ENCODE measurements at places on chromosomes 1 and 21.

- DNase-seq = no peak
Observed at GRCh38 chr1:44036409-44037139, 5.3 kb upstream of the SLC6A9 start.

GRCh38 chr1:22268327-22268726 lies 125.4 kb upstream of the WNT4 start:
- no peak for DNase-seq

- DNase-seq = no peak
Observed at GRCh38 chr1:174740249-174740968, 259.3 kb upstream of the CACYBP start.

- peak; percentile 29 for DNase-seq
Observed at GRCh38 chr1:76782809-76783208, 84.5 kb upstream of the ST6GALNAC5 start.

GRCh38 chr21:37848721-37849490 lies 67.4 kb downstream of the KCNJ6 start:
- no peak for DNase-seq

DNA sequence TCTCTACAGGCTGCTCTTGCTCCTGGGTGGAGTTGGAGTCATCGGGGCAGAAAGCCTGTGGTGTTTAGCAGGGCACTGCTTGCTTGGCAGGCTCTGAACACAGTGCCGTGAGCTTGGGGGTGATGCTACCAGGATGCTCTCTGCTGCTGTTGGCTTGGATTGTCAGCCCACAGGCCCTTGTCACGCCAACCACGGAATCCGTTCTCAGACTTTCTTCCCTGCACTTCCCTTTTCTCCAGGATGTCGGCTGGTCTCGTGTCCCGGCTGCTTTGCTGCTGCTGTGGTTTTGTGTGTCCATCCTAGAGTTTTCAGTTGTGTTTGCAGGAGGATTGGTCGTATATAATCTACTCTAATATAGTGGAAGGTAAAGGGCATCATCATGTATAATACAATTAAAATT lies 44.4 kb upstream of the TTC34 start:
- no peak for DNase-seq

GRCh38 chr1:182615468-182616129 lies 11.4 kb upstream of the RGS16 start:
- no peak for DNase-seq

- no peak for DNase-seq
Observed at GRCh38 chr1:63124666-63125191, 197.6 kb upstream of the FOXD3 start.

DNA sequence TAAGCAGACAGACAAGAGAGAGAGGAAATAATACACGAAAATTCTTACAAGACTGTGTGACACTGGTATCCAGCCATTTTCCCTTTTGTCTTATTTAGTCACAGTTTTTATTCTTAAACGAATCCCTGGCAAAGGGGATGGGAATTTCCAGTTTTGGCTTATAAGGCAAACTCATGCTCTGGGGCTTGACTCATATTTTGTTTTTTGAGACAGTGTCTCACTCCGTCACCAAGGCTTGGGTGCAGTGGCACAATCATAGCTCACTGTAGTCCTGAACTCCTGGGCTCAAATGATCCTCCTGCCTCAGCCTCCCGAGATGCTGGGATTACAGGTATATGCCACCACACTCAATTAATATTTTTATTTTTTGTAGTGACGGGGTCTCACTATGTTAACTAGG lies 31.9 kb downstream of the PTGER3 start:
- no peak for DNase-seq

DNA sequence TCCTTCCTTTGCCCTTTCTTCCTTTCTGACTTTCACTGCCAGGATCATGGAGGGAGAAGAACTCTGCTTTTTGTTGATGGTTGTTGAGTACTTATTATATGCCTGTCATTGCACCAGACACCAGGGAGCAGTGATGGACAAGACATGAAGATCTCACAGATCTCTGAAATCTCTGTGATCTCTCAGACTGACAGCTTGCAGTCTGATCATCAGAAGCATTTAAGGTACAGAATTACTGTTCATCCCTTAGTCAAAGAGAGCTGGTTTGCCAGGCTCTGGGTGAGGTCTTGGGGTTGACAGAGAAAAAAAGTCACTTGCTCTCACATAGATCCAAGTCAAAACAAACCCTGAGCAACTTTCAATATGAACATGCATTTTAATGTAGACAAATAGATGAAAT lies 299.5 kb upstream of the FMN2 start:
- DNase-seq = no peak

DNA sequence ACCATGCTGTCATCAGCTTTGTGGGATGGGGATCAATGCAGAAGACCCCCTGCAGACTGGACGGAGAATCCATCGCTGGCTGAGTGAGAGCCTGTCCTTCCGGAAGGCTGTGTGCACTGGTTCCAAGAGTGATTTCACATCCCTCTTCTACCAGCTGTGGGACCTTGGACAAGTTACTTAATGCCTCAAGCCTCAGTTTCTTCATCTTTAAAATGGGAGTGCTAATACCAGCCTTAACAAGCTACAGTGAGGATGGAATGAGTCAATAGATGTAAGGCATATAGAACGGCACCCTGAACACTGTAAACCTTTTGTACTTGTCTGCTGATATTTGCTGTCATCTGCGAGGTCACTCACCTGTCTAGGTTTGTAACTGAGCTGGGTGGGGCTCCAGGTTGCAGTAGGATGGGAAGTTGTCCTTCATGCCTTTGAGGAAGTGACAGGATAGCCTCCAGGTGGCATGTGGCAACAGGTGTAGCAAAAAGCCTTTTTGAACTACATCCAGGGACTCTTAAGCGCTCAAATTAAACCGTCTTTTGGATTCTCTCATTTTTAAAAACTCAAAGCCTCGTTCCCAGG lies 27.5 kb downstream of the TMEM51 start:
- DNase-seq = no peak

Data from esophagus muscularis mucosa (tissue), 4 donors.